CD4-positive, alpha-beta T cell (primary cell): ENCODE measurements at places on chromosomes 5 and 9.
A peak's percentile ranks its signal among the peaks of the same experiment; 100 is the strongest.

DNA sequence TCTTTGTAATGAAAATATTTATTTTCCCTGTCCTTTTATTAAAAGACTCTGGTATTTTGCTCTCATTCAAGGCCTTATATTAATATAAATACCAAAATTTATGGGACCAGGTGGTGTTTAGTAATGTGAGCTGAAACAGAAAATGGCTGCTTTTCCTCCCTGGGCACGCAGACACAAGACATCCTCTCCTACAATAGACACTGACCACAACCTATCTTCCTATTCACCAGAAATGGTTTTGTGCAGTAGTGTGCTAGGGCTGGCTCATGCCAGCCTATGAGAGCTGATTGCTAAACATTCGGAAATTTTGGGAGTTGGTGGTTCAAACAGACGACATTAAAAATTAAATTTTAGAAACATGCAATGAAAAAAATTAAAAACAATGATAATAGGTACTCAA, 338.2 kb downstream of the BNC2 start:
- no peak for DNase-seq

GRCh38 chr9:79403495-79403894, 168.3 kb upstream of the TLE4 start:
- no peak for DNase-seq

GRCh38 chr9:114276908-114277821, 45.7 kb upstream of the ORM1 start:
- no peak for DNase-seq

DNA sequence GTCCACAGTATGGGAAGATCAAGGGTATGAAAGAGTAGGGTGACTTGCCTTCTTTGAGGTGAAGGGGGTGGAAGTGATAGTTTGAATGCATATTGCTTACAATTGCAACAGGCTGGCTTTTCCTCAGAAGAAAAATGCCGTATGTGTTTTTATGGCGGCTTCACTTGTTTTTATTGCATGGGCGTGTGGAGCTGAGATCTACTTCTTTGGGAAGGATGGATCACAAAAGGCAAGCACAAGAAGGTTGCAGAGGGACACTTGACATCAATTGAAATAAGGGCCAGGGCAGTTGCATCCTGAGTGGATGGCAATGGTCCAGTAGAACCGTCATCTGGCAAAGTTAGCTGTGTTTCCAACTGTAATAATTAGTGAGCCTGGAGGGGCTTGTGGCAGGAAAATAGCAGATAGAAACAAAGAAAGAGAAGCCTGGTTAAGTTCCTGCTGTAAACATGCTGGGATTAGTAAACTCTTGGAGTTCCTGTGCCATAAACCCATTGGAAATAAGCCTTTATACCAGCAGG, 138.4 kb downstream of the NTRK2 start:
- DNase-seq = no peak

GRCh38 chr9:35858458-35858857, 11.7 kb downstream of the OR13J1 start:
- DNase-seq = no peak

- DNase-seq = no peak
Observed at GRCh38 chr9:86573886-86574285, 219.7 kb upstream of the TUT7 start.

DNA sequence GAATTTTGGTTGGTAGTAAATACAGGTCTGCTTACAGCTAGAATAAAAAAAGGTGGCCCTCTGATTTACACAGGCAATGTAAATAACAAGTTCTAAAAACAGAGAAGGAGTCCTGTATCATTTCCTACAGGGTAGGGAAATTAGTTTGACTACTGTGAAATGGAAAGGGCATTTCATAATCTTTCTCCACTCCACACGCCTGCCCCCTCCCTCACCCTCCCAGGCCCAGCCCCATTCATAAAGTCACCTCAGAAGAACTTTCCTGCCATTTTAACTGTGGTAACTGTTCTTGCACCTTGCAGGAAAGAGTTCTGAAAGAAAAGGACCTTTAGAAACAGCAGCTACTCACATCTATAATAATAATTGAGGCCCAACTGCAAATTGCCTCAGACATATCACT, 69.7 kb downstream of the MEF2C start:
- no peak for DNase-seq

- DNase-seq = no peak
Observed at GRCh38 chr5:149895416-149896345, 48.9 kb downstream of the PDE6A start.

DNA sequence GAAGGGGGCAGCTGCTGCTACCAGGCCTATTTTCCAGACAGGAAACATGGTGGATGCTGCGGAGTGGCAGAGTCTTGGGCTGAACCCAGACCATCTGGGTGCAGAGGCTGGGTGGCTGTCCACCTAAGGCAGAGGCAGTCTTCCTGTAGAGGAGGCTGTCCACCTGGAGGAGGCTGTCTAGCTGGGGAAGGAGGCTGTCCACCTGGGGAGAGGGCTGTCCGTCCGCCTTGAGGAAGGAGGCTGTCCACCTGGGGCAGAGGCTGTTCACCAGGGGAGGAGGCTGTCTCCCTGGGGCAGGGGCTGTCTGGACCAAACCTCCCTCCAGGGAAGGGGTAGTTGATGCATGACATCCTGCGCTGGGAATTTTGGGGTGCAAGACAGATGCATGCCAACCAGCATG, 39.2 kb upstream of the BARHL1 start:
- DNase-seq = no peak

- no peak for DNase-seq
Observed at GRCh38 chr5:158770506-158770905, 329.2 kb downstream of the EBF1 start.

DNA sequence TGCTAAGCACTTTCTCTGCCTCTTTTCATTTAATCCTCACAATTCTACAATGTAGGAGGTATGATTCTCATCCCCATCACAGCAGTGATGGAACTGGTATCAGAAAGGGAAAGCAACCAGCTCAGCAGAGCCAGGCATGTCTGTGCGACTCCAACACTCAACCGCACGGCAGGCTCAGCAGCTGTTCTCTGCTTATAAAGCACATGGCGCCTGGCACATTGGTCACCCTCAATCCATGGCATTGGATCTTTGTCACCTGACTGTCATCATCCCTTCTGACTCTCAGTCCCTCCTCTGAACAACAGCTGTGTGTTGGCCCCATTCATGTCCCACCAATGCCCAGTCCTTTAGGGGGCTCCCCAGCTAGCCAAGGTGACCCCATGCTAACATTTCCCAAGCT, 45.1 kb upstream of the HAND1 start:
- no peak for DNase-seq

DNA sequence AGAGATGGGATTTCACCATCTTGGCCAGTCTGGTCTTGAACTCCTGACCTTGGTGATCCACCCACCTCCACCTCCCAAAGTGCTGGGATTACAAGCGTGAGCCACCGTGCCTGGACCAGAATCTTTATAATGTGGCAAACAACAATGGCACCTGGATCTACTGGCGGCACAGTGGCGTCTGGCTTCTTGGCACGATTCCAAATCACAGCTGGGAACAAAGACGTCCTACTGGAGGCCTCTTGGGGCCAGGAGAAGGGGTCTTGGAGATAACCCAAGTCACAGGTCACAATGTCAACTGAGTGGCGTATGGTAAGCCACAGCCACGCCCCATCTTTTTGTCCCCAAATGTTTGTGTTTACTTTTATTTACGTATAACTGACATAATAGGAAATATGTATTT, 77.8 kb upstream of the RAPGEF1 start:
- DNase-seq = no peak

DNA sequence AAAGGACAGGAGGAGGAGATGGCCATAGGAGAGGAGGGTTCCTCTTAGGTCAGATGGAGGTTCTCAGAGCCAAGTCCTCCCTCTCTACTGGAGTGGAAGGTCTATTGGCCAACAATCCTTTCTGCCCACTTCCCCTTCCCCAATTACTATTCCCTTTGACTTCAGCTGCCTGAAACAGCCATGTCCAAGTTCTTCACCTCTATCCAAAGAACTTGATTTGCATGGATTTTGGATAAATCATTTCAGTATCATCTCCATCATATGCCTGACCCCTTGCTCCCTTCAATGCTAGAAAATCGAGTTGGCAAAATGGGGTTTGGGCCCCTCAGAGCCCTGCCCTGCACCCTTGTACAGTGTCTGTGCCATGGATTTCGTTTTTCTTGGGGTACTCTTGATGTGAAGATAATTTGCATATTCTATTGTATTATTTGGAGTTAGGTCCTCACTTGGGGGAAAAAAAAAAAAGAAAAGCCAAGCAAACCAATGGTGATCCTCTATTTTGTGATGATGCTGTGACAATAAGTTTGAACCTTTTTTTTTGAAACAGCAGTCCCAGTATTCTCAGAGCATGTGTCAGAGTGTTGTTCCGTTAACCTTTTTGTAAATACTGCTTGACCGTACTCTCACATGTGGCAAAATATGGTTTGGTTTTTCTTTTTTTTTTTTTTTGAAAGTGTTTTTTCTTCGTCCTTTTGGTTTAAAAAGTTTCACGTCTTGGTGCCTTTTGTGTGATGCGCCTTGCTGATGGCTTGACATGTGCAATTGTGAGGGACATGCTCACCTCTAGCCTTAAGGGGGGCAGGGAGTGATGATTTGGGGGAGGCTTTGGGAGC, 3.1 kb downstream of the EGR1 start:
- DNase-seq = no peak

- no peak for DNase-seq
Observed at GRCh38 chr9:32991897-32992594, 9.4 kb downstream of the APTX start.

GRCh38 chr9:95075700-95076099, 241.8 kb downstream of the FANCC start:
- no peak for DNase-seq

DNA sequence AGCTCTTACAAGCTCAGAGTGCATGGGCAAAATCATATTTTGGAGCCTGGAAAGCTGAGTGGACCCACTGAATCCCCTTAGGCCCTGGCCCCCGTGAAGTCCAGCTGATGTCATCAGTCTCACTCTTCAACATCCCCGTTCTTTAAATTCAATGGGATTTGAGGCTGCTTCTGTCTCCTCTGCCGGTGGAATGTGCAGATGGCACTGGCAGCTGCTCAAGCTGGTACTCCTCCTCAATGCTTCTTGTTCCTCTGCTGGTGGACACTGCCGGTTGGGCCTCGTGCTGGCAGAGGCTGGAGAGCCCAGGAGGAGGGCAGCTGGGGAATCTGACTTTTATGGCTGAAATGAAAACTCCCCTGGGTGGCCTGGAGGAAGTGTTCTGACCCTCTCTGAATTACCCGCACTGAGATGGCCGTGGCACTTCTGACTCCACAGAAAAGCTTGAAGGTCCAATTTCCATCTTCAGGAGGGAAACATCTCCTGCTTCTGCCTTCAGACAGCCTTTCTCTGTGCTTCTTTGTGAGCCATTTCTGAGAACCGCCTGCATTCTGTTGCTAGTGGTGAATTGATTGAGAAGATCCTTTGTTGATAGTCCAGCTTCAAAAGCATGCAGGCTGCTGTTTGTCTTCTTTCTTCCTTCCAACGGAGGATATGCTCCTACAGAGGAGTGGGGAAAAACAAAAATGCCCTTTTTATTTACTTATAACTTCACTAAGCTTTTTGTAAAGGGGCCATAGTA, 298.9 kb downstream of the TMEM38B start:
- no peak for DNase-seq

DNA sequence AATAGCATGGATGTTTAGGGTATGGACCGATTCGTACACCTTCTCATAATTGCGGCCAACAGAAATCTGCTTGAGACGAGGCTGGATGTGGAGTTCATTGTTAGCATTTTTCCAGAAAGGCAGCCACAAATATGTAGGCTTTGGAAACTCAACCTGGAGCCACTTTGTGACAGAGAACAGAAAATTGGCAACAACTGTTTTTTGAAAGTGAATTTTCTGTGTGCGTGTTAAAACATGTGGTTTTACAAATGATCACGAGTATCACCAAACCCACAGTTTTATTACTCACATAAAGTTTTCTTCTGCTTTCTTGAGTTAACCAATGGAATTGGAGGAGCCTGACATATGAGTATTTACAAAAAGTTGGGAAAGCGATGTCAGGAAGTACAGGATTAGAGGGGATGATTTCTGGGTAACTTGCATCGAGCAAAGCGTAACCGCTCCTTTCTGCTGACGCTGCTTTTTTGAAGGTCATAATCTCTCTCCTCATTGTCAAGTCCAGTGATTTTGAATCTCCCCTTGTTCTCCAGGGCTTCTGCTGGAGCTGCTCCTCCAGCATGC, 138.5 kb upstream of the TAF11L2 start:
- DNase-seq = peak; percentile 21

DNA sequence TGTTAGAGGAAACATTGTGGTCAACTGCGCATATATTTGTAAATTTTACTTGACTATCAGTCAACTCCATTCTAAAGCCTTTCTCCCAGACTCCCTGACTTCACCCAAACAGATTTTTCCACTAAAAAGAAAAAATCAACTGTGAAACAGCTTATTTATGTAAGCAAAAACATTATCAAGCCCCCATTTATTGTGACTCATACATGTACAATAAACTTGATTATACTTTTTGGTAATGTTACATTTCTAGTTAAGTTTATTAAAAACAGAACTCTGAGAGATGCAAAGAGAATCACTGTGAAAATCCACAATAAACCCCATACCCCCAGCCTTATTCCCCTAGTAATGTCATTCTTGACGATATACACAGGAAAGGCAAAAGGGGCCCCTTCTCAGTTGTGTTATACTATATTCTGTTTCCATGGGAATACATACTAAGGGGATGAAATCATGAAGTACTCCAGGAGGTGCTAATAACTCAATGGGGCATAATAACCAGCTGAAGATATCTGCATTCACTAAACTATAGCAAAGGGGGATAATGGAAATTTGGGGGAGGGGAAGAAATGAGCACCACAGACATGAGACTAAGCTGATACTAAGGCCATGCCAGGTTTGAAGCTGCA, 616.0 kb downstream of the ACTL7B start:
- no peak for DNase-seq

DNA sequence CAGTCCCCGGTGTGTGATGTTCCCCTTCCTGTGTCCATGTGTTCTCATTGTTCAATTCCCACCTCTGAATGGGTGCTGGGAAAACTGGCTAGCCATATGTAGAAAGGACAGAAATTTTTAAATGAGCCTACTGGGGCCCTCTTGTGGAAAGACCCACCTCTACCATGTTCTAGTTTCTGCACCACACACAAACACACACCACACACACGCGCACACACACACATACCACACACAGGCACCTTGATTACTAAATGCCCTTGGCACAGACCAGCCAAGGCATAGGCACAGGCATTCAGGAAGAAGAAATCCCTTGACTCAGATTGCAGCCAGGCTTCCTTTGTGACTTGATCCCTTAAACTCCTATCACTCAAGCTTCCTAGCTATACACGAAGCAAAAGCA, 60.5 kb downstream of the SIL1 start:
- DNase-seq = no peak

DNA sequence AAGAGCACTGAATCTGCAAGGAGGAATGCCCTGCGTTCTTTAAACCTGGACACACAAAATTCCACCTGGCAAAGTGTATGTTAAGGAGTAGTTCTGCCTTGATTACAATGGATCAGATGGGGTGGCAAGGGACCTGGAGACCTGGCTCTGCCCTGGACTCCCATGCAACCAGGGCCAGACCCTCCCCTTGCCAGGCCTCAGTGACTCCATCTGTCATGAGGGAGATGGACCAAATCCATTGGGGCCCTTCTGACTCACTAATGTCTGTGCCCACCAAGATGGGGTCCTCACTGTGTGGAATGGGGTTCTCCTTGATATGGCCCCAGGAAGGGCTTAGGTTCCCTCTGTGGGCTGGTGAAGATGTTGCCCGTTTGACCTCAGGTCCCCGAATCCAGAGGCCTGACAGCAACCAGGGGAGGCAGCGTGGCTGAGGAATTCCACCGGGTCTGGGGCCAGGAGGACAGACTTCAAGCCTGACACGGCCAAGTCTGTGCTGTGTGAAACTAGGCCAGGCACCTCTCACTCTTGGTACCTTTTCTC, 100.3 kb downstream of the PAX5 start:
- DNase-seq = no peak

GRCh38 chr5:65916636-65917035, 9.7 kb upstream of the ERBIN start:
- no peak for DNase-seq
